ENCODE measurements at places on chromosomes 1 and 21.

DNA sequence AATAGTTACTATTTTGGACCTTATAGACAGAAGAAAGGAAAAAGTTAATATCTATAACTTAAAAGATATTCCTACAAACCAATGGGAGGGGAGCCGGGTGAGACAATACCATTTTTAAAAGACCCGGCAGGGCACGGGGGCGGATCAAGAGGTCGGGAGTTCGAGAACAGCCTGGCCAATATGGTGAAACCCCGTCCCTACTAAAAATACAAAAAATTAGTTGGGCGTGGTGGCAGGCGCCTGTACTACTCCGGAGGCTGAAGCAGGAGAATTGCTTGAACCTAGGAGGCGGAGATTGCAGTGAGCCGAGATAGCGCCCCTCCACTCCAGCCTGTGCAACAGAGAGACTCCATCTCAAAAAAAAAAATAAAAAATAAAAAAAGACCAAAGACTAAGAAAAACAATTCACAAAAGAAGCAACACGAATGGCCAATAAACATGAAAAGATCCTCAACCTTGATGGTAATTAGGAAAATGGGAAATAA lies 1.2 kb upstream of the PSMB2 start:
- DNase-seq, result peak; percentile 16

DNA sequence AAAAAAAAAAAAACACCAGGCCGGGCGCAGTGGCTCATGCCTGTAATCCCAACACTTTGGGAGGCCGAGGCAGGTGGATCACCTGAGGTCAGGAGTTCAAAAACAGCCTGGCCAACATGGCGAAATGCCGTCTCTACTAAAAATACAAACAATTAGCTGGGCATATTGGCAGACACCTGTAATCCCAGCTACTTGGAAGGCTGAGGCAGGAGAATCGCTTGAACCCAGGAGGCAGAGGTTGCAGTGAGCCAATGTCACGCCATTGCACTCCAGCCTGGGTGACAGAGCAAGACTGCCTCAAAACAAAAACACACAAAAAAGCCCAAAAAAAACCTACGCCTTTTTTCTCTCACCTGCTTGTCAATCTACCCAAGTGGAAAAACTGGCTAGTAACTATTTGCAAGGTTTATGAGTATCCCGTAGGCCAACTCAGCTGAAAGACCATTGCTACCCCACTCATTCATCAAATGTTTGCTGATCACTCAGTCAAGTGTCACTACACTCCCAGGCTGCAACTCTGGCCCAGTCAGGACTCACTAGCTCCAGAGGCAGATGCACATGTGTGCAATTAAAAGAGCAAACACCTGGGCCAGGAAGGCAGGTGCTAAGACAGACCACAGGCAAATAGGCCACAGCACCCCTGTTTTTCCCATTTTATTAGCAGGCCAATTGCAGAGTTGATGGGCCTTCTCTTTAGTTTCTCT lies 2.0 kb downstream of the CSRP1 start:
- DNase-seq, result no peak

GRCh38 chr1:230631477-230631876 lies 10.8 kb upstream of the COG2 start:
- no peak for DNase-seq

- peak; percentile 70 for DNase-seq
Observed at GRCh38 chr1:150552128-150552910, 3.1 kb downstream of the ADAMTSL4 start.

- DNase-seq, result no peak
Observed at GRCh38 chr1:192927496-192927895, 118.7 kb downstream of the RGS2 start.

GRCh38 chr1:20194757-20195461 lies 8.6 kb upstream of the PLA2G2C start:
- peak; percentile 88 for DNase-seq

GRCh38 chr1:184851822-184852746 lies 97.4 kb upstream of the EDEM3 start:
- no peak for DNase-seq

GRCh38 chr1:203603940-203604591 lies 22.6 kb upstream of the ATP2B4 start:
- no peak for DNase-seq

GRCh38 chr1:222865718-222866117 lies 50.9 kb downstream of the DISP1 start:
- DNase-seq, result no peak

DNA sequence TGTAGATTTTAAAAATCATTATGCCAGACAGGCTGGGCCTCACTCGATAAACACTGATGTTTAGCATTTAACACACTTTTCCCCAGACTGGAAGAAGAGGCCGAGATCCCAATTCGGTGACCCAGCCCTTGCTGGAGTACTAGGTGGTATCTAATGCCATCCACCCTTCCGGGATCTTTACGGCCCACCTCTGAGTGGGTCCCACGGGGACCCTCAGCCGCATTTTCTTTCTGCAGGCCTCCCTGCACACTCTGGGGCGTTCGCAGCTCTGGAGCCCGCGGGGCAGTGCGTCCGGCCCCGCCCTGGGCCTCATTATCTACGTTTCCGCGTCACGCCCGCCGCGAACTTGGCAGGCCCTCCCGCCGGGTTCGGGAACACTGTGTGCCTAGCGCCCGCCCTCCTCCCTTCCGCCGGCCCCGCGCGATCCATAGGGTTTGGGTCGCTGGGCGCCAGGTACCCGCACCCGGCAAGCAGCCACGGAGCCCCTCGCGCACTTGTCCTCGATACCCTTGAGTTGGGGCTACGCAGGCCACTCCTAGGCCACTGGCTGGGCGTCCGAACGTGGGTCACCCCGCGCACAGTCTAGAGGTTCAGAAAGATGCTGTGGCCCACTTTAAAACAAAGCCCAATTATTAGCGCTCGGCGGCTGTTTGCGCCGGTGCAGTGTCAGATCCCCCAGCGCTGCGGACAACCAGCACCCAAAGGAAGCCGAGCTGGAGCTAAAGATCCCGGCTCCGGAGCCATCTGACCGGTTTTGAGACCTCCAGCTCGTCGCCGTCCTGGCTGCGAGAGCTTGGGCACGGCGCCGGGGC lies 950 bp upstream of the EVA1C start:
- peak; percentile 71 for DNase-seq

DNA sequence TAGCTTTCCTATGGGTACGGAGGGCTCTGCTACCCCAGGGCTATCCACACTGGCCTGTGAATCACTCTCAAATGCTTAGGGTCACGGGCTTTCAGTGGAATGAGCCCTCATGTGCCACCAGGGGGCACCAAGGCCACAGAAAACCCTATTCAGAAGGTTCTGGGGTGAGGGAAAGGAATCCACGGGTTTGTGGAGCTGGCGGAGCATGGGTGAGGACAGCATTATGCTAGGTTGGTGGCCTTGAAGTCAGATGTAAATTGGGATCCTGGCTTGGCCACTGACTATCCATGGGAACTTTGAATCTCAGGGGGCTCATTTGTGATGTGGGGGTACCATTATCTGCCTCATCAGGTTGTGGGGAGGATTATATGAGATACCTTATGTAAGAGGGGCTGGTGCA lies 5.1 kb upstream of the LAMTOR5 start:
- peak; percentile 70 for DNase-seq

GRCh38 chr1:29828526-29829447 lies 592.5 kb downstream of the PTPRU start:
- DNase-seq, result no peak

GRCh38 chr1:162056043-162056442 lies 13.4 kb upstream of the NOS1AP start:
- DNase-seq, result peak; percentile 70

- no peak for DNase-seq
Observed at GRCh38 chr1:214570442-214570841, 19.0 kb upstream of the PTPN14 start.

- no peak for DNase-seq
Observed at GRCh38 chr1:214017191-214017982, 29.6 kb downstream of the PROX1 start.

GRCh38 chr1:28302247-28302646 lies 26.6 kb upstream of the MED18 start:
- DNase-seq, result no peak

DNA sequence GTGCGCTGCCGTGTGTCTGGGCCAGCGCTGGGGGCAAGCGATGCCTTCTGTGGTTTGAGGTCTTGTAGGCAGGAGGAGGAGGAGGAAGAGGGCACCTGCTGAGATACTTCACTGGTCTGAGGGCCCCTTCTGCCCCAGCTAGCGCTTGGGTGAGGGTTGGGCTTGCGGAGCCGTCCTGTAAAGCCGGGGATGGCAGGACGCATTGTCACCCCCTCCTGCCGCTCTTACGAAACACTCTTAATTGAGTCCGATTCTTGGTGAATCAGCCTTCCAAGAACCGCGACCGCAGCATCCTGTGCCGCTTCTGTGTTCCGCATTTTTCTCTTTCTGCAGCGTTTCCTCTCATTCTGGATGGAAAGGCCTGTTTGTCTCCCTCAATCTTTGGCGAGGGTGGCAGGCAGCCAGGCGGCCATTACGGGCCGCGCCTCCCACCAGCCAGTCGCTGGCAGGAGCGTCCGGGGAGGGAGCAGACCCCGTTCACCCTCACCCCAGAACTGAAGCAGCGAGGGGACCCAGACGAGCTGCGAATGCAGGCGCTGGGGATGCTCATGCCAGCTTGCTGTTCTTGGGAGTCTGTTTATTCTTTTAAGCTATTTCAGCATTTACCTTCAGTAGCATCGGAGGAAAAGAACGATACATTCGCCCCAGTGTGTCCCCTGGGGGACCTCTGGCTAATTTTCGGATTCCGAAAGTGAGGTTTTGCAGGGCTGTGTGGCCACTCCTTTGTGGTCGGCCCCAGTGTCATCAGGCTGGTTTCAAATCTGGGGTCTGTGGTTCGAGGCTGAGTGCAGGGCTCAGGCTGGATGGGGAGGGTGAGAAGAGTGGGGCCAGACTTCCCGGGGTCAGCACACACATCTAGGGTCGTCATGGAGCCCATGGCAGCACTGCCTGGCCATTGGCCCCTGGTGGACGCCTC lies 62.7 kb downstream of the SKI start:
- peak; percentile 96 for DNase-seq

GRCh38 chr1:20008391-20008841 lies 29.0 kb upstream of the PLA2G2A start:
- no peak for DNase-seq

- DNase-seq, result peak; percentile 88
Observed at GRCh38 chr1:160085686-160086455, 4.5 kb downstream of the KCNJ9 start.

GRCh38 chr21:38476385-38476784 lies 21.9 kb downstream of the ERG start:
- DNase-seq, result no peak

DNA sequence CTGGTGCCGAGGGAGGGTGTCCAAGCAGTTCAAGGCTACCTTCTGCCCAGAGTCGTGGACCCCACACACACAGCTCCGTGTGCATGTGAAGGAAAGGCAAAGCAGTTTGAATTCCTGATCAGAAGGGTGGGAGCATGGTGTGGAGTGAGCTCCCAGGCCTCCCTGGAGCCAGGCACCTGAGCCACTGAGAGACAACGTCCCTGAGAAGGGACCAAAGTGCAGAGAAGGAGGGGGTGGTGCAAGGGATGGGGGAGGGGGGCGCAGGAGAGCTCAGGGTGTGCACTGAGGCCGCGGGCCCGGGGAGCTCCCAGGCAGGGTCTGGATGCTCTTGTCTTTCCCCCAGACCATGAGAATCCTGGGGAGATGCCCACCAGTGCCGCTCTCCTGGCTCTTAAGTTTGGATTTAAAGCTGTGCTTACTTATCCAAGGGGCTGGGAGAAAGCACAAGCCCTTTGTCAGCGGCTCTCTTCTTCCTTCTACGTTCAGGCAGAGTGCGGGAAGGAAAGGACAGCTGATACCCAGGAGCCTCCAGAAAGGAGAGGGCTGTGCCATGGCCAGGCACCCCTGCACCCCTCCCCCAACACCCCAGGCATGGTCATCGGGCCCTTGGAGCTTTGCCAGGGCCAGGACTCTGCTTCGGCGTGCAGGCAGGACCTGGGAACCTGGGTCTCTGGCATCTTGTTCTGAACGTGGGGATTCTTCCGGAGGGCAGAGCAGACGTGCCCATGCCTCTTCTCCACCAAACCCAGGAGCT lies 24.1 kb downstream of the ACTA1 start:
- DNase-seq, result no peak

DNA sequence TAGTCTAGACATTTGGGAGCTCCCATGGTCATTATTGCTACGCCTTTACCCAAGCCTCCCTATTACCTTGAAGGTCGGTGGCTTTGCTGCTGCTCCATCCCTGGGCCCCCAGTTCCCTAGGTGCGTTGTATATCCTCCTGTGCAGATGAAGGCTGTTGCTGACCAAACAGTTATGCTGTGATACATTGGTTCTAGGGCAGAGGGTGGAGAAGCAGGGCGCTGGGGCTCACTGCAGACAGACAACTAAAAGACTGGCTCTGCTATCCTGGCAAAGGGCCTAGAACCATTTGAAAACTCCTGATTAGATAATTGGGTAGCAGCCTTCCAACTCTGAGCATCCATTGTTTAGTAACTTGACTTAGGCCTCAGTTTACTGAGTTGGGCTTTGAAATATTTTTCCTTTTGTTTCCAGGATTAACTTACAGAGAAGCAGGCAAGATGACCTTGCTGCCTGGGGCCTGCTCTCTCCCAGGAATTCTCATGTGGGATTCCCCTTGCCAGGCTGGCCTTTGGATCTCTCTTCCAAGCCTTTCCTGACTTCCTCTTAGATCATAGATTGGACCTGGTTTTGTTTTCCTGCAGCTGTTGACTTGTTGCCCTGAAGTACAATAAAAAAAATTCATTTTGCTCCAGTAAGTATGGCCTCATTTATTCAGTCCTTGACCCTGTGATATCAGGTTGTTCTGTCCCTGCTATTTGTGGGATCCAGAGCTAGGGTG lies 15.5 kb downstream of the CHI3L2 start:
- DNase-seq, result no peak

All from activated naive CD4-positive, alpha-beta T cell treated with anti-CD3 and anti-CD28 coated beads for 36 hours (primary cell).